ENCODE measurements at places on chromosomes 7 and 10.

- DNase-seq: no peak
Observed at GRCh38 chr10:97781618-97782331, 10.0 kb upstream of the SFRP5 start.

GRCh38 chr7:153616711-153617325 lies 435.4 kb upstream of the DPP6 start:
- DNase-seq: no peak

DNA sequence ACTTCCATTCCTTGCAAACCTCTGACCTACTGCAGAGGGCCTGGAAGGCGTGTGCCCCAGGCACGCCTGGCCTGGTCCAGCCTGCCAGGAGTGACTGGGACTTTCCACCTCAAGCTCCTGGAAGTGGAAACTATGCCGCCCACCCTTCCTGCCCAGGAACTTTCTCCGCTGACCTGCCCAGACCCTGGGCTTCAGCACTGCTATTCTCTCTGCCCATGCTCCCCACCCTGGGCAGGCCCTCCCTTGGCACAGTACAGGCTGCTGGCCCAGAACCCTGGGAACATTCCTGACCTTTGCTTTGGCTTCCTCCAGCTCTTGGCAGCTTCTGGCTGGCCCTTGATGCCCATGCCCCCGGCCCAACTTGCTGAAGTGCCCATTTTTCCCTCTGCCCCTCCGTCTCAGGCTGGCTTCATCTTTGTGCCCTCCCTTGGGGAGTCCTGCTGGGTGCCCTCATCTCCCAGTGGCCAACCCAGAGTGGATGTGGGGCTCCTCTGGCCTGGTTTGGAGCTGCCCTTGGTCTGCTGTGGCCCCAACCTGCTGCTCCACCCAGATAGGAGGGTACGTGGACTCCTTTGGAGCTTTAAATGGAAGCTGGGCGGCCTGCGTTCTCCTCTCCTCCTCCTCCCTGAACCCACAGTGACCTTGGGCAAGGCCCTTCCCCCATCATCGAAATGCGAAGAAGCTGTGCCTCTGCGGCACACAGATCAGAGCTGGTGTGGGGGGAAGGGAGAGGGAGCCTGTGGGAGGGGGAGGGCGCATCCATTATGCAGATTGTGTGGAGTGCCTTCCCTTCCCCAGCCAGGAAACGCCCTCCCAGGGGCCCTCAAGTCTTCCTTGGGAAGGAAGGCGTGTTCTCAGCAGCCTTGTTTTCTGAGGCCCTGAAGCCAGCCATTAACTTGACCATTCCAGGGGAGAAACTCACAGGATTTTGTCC lies 3.4 kb downstream of the MMRN2 start:
- no peak for DNase-seq

GRCh38 chr7:73308074-73308664 lies 457 bp downstream of the NSUN5 start:
- DNase-seq: no peak

- DNase-seq: no peak
Observed at GRCh38 chr10:11876324-11876723, 53.2 kb downstream of the PROSER2 start.

GRCh38 chr7:1112109-1112508 lies 24.2 kb downstream of the GPER1 start:
- DNase-seq: peak; percentile 74

DNA sequence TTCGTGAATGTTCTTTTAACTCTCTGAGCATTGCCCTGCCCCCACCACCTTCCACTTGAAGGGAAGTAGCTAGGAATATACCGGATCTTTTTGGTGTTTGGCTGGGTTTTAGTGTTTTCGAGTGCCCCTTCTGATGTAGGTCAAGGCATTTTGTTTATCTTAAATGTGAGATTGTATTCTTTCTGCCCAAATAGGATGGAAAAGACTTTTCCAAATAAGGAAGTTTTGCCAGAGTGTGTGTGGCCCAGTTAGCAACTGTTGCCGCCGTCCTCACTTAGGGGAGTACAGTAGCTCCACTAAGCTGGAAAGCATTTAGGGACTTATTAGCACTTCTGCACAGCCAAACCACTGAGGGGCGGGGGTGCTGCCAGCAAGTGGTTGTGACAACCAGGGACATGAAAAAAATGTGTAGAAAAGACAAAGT lies 29.8 kb upstream of the VCL start:
- no peak for DNase-seq

- DNase-seq: no peak
Observed at GRCh38 chr7:131424219-131424822, 96.6 kb downstream of the MKLN1 start.

DNA sequence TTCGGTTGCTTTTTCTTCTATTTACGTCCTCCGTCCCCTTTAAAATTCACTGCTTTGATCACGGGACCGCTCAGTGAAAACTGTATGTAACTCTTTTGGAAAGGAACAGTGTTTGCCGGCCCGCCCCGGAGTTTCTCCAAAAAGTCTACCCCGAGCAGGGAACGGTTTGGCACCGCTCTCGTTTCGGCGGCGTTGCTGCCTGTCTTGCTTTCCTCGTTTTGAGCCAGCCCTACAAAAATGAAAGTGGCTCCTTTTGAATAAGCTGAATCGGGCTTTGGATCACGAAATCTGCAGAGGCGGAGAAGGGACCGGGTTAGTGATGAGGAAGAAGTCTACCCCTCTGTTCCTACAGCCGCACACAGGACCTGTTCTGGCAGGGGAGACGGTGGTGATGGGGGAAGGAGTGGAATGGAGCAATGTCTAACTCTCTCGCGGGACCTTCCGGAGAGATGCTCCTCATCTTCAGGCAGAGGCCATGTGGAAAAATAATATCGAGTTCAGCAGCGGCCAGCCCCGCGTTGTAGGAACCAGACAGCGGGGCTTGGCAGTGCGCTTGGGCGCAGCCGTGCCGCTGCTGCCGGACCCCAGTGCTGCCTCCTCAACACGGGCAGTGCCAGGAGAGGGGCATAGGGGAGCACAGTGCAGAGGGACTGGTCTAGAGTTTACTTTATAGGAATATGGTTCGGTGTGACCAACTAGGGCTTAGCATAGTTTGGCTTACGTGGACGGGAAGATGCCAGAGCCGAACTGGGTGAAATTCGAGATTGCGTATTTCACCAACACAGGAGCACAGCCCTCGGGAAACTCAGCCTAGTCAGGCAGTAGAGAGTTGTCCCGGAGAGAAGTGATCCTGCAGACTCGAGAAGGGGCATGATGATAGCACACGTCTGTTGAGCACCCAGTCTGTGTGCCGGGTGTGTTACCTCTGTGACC lies 1.4 kb downstream of the HTRA1 start:
- DNase-seq: peak; percentile 73

DNA sequence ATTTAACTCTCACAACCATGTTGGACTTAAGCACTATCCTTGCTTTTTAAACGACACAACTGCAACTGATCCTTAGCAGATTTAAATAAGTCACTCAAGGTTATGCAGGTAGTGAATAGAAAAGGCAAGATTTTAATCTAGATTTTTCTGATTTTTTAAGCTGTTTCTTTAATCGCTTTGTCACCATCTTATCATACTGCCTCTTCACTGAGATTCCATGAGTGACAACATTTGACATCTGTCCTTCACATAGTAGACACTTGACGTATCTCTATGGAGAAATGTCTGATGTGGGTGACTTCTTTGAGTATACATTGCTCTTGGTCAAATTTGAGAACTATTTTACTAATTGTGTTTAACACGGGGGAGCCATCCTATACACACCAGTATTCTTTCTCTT lies 839.7 kb downstream of the GATA3 start:
- DNase-seq: no peak

GRCh38 chr7:100048680-100049079 lies 894 bp upstream of the ZSCAN21 start:
- no peak for DNase-seq

- peak; percentile 83 for DNase-seq
Observed at GRCh38 chr10:48981310-48981907, 41.8 kb upstream of the LRRC18 start.

DNA sequence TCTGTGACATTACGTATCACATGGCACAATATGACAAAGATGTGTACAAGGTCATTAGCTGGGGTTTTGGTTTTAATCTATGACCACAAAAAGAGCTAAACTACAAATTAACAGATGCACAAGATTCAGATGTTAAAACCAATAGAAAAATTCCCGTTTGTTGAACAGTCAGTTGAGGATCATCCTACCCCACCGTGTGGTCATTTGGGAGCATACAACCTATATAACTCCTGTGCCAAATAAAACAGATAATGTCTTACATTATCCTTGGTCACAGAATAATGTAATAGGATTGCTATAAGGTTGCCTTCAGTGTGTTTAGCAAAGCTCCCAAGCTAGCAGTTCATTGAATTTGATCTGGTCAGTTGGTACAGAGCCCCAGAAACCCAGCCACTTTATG lies 28.2 kb downstream of the ASNS start:
- DNase-seq: no peak

DNA sequence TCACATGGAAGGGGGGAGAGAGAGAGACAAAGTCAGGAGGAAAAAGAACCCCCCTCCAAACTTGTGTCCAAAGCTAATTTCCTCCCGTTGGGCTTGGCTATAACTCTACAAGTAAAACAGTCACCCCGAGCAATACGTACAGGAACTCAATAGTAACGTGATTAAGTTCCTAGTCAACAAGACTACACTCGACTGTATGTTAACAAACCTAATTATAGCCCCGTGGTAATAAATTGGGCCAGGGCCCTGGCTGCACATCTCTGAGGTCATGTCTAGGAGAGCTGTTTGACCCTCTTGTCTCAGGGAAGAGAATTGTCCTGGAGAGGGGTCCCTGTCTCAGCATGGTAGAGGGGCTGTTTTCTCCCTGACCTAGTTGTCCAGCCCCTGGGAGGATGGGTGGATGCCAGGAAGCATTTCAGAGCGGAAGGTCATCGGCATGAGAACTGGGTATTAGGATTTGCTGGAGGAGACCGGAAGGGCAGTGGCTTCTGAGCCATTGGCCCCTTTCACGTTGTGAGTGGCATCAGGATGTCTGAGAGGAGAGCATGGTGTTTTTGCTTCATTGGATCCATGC lies 60.2 kb upstream of the COMTD1 start:
- no peak for DNase-seq

DNA sequence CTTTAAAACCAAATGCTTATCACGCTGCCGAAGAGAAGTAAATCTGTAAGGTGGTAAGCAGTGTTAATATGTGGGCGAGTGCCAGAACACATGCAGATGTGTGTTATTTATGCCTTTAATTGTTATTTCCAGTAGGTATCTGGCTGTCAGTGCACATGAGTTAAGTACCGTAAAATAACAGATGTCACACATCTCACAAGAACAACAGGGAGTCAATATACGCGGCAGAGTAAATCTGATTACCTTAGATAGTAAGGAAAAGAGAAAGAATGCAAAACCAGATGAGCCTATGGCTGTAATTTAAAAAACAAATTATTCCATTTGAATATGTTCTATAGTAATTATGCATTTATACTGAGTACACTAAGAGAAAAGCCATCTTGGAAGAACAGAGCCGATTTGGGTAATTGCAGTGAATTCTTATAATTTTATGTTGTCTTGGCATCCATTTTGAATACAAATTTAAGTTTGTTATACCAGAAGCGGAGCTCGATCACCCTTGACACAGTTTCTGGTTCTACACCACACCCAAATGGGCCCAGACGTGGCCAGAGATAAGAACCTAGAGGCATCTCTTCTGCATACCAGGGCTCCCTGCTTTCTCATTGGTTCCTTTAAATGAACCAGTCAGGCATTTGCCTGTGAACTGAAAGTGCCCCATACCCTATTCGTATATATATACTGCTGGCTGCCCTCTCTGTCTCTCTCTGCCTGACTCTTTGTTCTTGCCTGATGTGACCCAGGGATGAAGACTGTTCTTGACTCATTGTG lies 34.8 kb downstream of the DNAJB9 start:
- DNase-seq: no peak

DNA sequence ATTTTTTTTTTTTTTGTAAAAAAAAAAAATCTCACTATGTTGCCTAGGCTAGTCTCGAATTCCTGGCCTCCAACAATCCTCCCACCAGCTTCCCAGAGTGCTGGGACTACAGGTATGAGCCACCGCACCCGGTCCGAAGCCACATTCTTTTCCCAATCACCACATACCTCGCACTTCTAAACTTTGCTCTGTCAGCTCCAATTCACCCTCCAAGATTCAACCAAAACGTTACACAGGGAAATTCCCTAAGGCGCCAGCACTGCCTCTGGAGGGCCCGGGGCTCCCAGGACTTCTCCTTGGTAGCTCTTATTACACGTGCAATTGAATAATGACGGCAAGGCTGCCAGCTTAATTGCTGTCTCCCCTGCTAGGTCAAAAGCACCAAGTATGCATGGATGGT lies 10.3 kb upstream of the DNAAF5 start:
- DNase-seq: no peak

DNA sequence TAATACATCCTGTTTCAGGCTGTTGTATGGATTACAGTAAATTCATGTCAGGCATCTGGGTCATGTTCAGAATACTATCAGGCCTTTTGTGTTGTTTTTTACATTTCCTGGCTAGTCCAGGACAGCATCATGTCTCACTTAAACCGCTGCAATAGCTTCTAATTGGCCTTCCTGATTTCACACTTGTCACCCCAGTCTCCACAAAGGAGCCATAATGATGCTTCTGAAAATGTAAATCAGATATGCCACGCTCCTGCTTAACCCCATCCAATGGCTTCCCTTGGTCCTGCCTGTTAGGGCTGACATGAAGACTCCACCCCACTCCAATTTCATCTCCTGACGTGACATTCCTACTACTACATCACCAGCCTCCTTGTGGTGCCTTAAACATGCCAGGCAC lies 220.0 kb downstream of the CACNA2D1 start:
- DNase-seq: no peak

DNA sequence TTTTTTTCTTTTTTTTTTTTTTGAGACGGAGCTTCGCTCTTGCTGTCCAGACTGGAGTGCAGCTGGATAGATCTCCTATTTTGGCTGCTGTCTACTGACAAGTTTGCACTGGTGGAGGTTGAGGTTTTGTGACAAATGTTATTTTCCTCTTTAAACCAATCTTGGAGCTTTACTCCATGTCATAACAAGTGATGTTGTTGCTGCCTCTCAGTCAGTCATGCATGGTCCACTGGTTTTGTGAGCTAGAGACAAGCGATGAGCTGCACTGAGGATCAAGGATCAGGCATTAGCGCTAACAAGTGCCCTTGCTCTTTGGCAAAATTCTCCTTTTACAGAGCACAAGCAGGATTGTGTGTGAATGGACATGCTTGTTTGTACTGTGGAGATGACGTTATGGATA lies 805 bp upstream of the WDFY4 start:
- DNase-seq: no peak

GRCh38 chr7:29449569-29450260 lies 113.9 kb upstream of the PRR15 start:
- DNase-seq: no peak

GRCh38 chr10:60305380-60305892 lies 84.2 kb downstream of the ANK3 start:
- no peak for DNase-seq

GRCh38 chr7:73452999-73453635 lies 19.5 kb downstream of the FZD9 start:
- no peak for DNase-seq

DNA sequence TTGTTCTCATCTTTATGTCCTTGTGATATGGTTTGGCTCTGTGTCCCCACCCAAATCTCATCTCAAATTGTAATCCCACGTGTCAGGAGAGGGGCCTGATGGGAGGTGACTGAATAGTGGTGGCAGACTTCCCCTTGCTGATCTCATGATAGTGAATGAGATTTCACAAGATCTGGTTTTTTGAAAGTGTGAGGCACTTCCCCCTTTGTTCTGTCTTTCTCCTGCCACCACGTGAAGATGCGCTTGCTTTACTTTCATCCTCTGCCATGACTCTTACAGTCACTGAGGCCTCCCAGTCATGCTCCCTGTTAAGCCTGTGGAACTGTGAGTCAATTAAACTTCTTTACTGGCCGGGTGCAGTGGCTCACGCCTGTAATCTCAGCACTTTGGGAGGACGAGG lies 161.0 kb downstream of the HERPUD2 start:
- DNase-seq: no peak

- DNase-seq: no peak
Observed at GRCh38 chr7:118352867-118353453, 128.5 kb downstream of the ANKRD7 start.
